ENCODE measurements at places on chromosomes 2 and 18.

- no peak for DNase-seq
These were observed 181.2 kb upstream of the REV1 start for GRCh38 chr2:99670768-99671734.

DNA sequence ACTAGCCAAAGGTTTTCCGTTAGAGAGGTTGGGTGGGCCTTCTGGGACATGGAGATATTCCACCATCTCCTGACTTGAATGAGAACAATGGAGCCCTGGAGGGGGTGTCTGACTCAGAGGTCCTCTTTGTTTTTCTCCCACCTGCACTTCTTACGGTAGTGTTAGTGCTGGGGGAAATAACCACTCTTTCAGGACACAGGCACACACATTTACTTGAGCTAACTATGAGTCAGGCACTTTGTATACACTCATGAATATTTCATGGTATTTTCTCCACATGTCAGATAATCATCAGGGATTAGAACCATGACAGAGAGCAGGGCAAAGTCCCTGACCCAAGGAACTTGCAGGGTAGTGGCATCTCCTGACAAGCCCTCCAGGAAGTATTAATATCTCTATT is 439.1 kb downstream of the TSN start:
- no peak for DNase-seq

- no peak for DNase-seq
These were observed 11.7 kb downstream of the HS6ST1 start for GRCh38 chr2:128306931-128307460.

DNA sequence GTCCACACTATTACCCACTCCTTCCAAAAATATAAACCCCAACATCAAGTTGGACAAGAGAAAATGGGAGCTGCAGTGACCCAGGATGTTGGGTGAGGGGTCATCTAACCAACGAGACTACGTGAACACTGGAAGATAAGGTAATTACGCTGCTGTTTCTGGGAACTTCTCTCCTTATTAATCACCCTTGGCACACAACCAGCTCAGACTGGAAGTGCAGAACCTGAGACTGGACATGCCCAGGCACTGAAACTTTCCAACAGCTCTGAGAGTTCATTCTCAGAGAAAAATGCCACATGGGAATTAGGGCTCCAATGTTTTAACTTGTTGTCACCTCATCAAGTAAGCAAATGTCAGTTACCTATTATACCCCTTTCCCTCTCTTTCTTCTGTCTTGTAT is 135.3 kb downstream of the CCDC148 start:
- DNase-seq, result no peak

DNA sequence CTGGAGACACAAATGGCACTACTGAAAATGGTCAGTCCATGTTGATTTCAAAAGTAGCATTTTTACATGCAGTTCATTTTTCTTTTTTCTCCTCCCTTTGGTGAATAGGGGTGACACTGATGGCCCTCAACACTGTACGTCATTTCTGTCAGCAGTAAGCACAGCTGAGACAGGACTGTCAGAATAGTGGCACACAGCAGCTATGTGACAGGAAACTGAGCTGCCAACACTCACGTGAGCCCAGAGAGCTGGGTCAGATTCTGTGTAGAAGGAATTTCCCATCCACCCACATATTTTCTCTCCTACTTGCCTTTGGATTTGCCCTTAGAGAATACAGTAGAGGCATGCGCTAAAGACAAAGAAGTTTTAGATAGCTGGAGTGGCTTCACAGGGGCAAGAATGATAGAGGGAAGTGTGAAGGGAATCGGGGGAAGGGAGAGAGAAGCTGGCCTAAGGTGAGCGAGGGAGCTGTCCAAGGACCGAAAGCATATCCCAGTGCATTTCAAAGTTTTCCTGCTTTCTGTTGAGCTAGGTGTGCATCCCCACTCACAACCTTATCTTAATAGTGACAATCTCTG is 476.6 kb downstream of the CNTNAP5 start:
- no peak for DNase-seq
